ENCODE measurements at places on chromosomes 11 and 22. TPM values are rescaled to one million over a fixed set of nuclear protein-coding genes. Genes with fewer than 3 reads are reported as not detected.

GRCh38 chr11:16095756-16096155 is 260.6 kb downstream of the SOX6 start:
- DNase-seq, result no peak

DNA sequence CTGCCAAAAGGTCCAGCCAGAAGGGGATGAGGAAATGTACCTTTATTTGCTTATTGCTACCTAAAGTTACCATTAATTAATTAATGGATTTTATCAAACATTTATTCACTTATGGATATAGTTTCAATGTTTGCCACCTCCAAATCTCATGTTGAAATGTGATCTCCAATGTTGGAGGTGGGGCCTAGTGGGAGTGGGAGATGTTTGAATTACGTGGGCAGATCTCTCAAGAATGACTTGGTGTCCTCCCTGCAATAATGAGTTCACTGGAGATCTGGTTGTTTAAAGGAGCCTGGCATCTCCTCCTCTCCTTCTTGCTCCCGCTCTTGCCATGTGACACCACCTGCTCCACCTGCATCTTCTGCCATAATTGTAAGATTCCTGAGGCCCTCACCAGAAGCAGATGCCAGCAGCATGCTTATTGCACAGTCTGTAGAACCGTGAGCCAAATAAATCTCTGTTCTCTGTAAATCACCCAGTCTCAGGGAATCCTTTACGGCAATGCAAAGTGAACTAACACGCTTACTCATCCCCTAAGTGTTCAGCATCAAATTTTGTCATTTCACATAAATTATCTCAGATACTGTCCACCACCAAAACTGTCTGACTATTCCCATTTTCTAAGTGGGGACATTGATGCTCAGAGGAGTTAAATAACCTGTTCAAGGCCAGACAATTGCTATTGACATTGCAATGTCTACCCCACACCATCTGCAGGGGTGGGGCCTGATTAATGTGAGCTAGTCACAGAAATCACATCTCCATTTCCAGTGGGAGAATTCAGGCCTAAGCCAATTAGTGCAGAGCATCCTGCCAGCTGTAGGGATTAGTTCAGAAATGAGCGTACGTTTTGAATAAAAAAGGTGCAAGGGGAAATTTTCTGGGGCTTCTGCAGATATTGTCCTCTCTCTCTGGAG is 51.6 kb upstream of the SYN3 start:
- no peak for DNase-seq

DNA sequence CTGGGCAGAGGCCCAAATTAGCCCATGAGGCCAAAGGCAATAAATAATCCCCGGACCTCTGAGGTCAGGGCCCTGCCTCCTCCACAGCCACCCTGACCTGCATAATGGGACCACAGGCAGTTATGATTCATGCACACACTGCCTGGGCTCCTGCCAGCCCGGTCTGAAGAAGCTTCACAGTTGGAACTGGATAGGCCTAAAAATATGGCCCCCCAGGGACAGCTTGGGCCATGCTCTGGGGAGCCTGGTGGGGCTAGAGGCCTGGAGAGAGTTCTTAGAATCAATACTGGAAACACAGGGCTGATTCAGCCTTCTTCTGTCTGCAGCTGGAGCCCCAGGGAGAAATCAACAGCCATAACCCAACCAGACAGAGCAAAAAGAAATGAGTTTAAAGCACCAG is 112.8 kb upstream of the CADM1 start:
- DNase-seq, result no peak

LRP4 gene
- 28.2 TPM for polyA plus RNA-seq

DNA sequence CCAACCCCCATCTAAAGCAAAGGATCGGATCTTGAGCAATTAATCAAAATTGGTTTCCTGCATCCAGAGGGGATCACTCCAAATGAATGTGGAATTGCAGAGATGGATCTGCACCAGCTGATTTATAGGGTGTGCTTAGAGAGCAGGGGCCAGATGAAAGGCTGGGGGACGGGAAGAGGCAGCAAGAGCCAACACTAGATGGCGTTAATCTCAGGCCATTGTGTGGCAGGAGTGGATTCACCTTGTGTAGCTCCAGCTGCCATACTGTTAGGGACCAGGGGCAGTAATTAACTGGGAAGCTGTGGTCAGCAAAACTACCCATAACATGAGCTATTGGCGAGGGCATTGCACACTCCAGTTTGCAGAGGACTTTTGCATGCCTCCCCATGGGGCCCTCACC is 35.6 kb downstream of the SERPINH1 start:
- no peak for DNase-seq

Data from right renal pelvis (tissue), 4 donors.